ENCODE measurements at places on chromosomes 12 and 14.

DNA sequence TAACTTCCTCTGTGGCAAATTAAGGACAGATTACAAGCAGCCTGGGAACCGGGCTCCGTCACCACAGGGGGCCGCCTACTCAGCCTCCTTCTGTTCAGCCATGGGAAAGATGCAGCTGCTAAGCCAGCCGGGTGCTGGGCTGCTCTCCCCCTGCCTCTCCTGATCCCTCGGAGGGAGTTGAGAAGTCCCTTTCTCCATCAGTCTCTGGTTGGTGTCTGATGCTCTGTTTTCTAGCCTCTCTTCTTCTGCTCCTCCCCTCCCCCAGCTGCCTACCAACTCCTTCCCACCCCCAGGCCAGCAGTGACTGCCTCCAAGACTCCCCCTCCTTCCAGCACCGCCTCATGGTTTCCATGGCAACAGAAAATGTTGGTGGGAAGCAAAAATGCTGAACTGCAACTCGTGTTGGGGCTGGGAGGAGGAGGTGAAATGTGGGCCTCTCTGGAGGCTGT lies 486.7 kb downstream of the APAF1 start:
- no peak for DNase-seq

DNA sequence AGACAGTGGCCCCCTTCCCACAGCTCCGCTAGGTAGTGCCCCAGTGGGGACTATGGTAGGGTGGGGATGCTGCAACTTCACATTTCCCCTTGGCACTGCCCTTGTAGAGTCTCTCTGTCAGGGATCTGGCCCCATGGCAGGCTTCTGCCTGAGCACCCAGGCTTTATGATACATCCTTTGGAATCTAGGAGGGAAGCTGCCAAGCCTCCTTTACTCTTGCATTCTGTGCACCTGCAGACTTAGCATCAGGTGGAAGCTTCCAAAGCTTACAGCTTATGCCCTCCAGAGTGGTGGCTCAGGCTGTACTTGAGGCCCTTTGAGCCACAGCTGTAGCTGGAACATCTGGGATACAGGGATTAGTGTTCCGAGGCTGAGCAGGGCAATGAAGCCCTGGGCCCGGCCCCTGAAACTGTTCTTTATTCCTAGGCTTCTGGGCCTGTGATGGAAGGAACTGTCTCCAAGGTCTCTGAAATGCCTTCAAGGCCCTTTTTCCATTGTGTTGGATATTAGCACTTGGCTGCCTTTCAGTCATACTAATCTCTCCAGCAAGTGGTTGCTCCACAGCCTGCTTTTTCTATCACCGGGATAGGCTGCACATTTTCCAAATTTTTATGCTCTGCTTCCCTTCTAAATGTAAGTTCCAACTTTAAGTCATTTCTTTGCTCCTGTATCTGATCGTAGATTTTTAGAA lies 22.2 kb upstream of the OR6J1 start:
- DNase-seq, result no peak

- DNase-seq, result no peak
Measured at GRCh38 chr12:129127211-129127610, 273.9 kb downstream of the GLT1D1 start.

GRCh38 chr14:54577977-54578376 lies 11.0 kb downstream of the SAMD4A start:
- no peak for DNase-seq

DNA sequence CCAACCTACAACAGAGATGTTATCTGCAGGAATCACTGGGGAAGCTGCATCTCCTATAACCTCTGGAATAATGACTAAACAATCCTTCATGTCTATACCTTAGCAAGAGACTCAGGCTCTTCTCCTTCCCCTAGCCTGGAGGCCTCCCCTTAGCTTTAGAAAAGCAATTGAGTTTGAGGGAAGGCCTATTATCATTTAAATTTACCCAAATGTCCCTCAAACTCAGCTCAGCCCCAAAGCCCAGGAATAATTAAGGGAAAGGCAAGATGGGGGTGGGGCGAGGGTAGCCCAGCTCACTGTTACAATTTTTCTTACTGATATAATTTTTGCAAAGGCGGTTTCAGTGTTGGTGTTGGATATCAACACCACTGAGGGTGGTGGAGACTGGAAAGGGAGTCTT lies 151.4 kb upstream of the EEA1 start:
- no peak for DNase-seq

GRCh38 chr14:67221248-67221981 lies 19.8 kb upstream of the PALS1 start:
- DNase-seq, result no peak

- no peak for DNase-seq
Measured at GRCh38 chr14:100468557-100468956, 118.7 kb downstream of the BEGAIN start.

GRCh38 chr12:29455087-29455486 lies 42.4 kb downstream of the OVCH1 start:
- no peak for DNase-seq

- no peak for DNase-seq
Measured at GRCh38 chr14:102917056-102917385, 5.4 kb upstream of the AMN start.

- DNase-seq, result no peak
Measured at GRCh38 chr12:6264402-6265037, 46.0 kb upstream of the PLEKHG6 start.

DNA sequence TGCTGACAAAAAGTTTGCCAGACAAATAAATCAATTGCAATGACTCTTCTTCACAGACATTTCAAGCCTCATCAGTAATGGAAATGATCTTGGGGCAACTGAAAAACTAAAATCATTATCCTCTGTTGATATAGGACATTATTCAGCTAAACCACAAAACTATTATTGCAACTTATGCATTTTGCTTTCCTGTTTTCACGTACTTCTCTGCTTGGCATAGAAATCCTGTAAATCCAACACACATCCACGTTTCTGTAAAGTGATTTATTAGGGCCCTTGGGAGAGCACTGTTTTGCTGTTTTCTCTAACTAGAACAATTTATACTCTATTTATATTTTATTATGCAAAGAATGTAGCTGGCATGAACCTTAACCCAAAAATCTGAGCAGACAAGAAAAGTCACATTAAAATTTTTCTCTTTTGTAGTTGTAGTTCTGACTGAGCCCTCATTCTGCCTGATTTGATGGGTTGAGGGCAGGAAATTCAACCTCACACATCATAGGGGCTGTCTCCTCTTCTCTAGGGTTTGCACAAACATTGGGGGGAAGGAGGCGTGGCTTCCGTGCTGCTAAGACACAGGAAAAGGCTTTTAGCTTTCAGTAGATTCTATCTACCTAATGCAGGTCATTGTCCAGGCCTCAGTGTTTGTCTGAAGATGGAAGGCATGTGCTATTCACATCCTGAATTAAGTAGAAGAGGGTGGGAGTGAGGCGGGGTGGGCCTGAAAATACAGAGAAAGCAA lies 11.5 kb upstream of the NUP107 start:
- peak; percentile 50 for DNase-seq

- peak; percentile 36 for DNase-seq
Measured at GRCh38 chr14:102917469-102918211, 4.8 kb upstream of the AMN start.

- DNase-seq, result no peak
Measured at GRCh38 chr14:91754185-91754584, 22.3 kb upstream of the CATSPERB start.

GRCh38 chr12:27823038-27823437 lies 43.0 kb upstream of the MANSC4 start:
- DNase-seq, result no peak

GRCh38 chr14:70186900-70187451 lies 1.8 kb downstream of the SLC8A3 start:
- no peak for DNase-seq

GRCh38 chr14:50875359-50876070 lies 3.7 kb downstream of the ABHD12B start:
- peak; percentile 50 for DNase-seq

- DNase-seq, result peak; percentile 15
Measured at GRCh38 chr14:99524804-99525698, 43.8 kb downstream of the CCNK start.

GRCh38 chr12:1929985-1930802 lies 11.7 kb upstream of the CACNA2D4 start:
- no peak for DNase-seq

DNA sequence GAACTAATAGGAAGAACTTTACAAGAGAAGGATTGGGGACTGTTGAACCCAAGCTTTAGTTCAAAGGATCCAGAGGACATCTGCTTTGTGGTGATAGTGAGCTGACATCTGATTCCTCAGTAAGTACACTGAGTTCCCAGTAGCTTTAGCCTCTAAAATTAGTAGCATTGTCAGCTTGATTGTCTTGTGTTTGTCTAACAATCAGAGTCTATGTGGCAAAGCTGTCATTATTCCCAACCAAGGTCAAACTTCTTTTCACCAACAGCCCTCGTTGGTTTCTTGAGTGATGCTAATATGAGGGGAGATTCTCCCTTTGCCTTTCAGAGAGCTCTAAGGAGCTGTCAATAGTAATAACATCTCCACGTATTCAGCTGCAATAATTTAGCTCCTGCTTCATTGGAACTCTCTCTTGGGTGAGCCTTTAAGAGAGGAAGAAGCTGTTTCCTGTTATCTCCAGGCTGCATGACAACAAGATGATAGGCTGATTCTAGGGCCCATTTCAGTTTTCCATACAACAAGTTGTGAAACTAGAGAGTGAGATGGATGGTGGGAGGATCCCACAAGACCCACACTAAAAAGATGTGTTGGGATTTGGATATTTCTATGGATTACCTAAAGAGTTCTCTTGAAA lies 46.7 kb downstream of the TGFB3 start:
- DNase-seq, result no peak

- no peak for DNase-seq
Measured at GRCh38 chr12:111277570-111277969, 91.3 kb downstream of the PHETA1 start.

GRCh38 chr14:95240859-95241813 lies 78.6 kb downstream of the CLMN start:
- no peak for DNase-seq

GRCh38 chr12:44088647-44089046 lies 252.8 kb downstream of the TMEM117 start:
- DNase-seq, result no peak

DNA sequence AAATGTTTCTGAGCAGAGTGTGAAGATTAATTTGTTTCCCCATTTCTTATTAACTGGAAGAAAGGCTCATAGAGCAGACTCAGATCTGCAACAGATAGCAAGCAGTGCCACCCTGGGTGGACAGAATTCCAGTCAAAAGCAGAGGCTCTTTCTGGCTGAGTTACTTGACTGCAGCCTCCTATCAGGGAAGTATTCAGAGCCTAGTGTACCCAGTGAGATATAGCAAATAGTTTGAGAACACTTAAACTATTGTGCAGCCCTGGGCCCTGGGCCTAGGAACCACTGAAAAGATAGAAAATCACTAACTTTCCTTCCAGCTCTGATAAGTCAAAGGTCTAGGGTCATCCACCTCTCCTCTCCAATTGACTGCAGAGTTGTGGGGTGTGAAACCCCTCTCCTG lies 11.2 kb upstream of the AQP2 start:
- no peak for DNase-seq

DNA sequence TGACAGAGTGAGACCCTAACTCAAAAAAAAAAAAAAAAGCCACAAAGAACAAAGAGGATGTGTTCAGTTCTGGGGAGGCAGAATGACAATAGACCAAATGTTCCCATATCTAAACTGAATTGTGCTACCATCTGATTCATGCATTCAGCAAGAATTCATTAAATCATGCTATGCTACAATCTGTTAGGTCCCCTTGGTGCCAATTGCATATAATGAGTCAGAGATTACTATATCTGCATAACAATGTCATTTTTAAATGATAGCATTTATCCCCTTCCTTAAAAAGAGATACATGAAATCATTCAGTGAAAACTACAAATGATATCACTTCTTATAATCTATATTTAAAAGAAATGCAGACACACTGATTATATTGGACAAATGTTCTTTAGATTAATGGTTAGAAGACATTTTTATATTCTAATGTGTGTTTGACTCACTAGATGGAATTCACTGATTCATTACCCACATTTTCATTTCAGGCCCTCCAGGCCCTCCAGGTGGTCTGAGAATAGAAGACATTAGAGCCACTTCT lies 207.6 kb upstream of the PDZRN4 start:
- no peak for DNase-seq

DNA sequence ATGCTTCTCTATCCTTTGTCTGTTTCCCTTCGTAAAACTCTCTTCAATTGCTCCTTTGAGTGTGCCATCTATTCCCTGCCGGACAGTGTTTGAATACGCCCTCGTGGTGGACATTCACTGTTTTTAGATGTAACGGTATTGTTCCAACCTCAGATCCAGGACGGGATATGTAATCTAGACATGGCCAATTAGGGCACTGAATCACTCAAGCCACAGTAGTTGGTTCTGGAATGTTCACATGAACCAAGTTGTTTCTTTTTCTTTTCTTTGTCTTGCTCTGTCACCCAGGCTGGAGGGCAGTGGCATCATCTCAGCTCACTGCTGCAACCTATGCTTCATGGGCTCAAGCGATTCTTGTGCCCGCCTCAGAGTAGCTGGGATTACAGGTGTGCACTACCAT lies 204.2 kb upstream of the PLXNC1 start:
- no peak for DNase-seq

DNA sequence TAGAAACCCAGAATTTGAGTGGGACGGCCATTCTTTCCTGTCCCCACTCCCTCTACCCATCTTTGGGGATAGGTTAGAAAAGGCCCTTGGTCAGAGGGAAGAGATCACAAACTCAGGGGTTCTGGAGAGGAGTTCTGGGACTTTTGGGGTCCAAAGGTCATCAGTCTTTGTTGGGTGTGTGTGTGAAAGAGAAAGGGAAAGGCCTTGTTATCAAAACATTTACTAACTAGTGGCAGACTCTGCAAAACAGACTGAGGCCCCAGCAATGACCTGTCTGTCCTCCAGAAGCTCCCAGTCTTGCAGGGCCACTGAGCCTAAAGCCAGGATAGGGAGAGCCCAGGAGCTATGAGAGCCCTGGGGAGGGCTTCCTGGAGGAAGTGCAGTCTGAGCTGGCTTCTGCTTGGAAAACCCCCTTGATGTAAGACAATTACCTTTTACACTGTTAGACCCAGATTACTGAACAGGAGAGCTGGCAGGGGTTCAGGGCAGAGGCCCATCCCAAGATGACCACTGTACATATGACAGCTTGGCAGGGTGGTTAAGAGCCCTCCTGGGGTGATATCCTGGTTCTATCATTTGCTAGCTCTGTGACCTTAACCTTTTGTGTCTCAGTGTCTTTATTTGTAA lies 429.1 kb upstream of the CCDC196 start:
- DNase-seq, result no peak

DNA sequence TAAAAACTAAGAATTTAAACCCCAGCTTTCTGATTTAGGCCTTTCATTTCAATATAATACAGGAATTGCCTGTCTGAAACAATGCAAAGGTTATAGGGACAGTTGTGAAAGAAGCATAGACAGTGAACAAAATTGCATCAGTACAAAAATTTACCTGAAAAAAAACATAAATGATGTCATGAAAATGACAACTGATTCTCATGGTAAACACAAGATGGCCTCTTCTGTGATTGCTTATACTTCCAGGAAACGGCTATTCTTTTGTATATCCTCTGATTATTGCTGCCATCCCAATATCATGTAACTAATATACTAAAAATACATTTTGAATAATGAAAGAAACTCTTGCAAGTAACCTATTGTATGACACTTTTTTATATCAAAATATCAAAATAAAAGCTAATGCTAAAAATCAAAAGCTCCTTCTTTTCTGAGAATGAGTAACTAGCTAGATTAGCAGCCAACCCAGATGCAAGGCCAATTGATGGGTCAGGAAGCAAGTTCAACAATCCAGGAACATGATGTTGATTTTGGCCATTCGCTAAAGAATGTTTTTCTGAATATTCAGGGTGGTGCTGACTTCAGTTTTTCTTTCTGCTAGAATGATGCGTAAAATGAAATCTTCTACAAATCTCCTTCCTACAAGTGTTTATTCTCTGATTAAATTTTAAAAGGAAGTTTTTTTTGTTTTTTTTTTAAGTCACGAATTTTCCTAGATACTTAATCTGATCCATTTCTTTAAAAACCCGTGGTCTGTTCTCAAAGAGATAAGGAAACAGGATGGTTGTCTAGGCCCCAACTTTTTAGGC lies 83.6 kb downstream of the ALX1 start:
- no peak for DNase-seq

All from CD8-positive, alpha-beta memory T cell (primary cell).